ENCODE measurements at places on chromosomes 12 and 14.

- DNase-seq: no peak
These were observed 5.0 kb upstream of the RFLNA start for GRCh38 chr12:124289634-124290600.

DNA sequence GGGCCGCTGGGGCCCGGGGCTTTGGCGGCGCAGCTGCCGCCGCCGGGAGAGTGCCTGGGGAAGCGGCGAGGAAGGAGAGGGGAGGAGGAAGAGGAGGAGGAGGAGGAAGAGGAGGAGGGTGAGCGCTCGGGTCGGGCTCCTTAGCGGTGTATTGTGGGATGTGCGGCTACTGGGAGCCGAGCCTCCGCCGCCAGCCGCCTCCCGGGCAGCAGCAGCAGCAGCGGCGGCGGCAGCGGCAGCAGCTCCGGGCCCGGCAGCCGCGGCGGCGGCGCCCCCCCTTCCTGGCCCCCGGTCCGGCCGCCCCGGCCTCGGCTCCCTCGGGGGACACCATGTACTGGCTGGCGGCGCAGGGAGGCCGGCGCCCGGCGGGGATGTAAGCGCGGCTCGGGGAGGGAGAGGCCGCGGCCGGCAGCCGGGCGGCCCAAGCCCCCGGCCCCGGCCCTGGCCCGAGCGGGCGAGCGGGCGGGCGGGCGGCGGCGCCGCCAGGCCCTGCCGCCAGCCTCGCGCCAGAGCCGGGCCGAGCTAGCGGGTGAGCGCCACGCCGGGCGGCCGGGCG is at the start of gene SETD1B:
SETD1B (plus strand) TSS at position 149 of the 556 bp plus-strand sequence. CDS start 729 bp downstream, outside the sequence.
- peak; percentile 83 for DNase-seq

GRCh38 chr12:12890543-12891079 is 751 bp upstream of the GPRC5A start:
- peak; percentile 13 for DNase-seq

DNA sequence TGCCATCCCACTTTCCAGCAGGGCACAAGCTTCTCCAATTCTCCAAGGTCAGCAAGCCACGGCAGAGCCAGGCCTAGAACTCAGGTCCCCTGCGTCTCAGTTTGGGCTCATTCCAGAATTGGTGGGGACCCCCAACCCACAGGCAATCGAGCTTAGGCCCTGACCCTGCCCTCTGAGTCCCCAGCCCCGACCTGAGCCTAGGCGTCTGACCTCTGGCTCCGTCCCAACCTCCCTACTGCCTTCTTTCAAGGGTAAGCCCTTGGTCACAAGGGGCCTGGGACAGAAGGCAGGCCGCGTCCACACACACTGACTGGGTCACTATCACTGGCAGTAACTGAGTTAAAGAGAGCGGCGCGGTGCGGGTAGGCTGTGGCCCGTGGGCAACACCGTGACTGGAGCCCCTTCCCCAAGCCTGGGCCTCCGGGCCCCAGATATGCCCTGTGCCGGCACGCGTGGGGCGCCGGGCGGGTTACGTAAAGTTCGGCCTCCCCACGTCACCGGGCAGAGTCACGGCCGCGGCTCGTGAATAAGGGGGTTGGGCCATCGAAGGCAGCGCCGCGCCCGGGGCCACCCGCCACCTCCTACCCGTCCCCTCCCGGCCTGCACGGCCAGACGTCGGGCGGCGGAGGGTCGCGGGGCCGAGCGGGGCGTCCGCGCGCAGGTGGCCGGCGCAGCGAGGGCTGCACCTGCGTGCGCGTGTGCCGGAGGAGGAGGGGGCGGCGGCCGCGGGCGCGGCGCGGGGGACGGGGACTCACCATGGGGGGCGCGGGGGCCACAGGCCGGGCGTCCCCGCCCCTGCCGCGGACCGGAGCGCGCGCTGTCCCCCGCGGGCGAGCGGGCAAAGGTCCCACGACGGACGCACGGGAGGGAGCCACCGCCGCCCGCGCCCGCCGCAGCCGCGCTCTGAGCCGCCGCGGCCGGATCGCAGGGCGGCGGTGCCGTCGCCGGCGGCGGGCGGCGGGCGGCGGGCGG is 516 bp downstream of the ANKRD9 start:
- no peak for DNase-seq

- no peak for DNase-seq
These were observed 4.4 kb downstream of the LGALS3 start for GRCh38 chr14:55133416-55133815.

All from HL-60 (cell line).